ENCODE measurements at places on chromosomes 3 and 15. TPM values are rescaled to one million over a fixed set of nuclear protein-coding genes. Genes with fewer than 3 reads are reported as not detected.

CHMP2B gene
- 30.5 TPM for total RNA-seq

GRCh38 chr3:144879701-144880100, 908.1 kb downstream of the DIPK2A start:
- DNase-seq: no peak
- no peaks in the 10 kb centered on the region for H3K4me1 ChIP-seq
- H3K27me3 ChIP-seq: no peaks in the 10 kb centered on the region
- H3K36me3 ChIP-seq: no peaks in the 10 kb centered on the region

DNAH12 gene
- total RNA-seq: not detected

DNA sequence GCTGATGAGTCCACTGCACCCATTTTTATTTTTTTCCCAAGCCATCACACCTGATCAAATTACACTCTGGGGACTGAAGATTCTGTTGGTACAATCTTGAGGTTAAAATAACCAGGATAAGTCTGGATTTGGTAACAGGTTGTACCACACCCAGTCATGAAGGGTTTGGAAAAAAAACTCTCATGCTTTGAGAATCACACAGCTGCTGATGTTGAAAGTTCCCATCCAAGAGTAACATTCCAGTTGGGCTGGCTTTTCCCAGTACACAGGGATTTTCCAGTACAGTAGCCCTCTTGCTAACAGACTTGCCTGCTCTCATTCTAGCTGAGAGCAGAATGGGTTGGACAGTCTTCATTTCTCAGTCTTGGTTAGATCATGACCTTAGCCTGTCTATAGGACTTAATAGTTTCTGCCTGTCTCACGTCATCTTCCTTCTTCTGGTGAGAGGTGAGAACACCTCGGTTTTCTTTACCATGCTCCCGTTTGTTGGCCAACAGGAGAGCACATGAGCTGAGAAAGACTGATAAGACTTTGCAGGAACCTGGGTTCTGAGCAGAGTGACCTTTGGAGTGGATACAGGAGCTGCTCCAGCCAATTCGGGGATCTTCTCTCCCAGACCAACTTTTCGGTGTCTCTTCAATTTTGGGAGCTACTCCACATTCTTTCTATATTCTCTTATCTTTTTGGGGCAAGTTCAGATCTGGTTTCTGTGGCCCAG, 300.1 kb upstream of the LYSMD4 start:
- no peak for DNase-seq
- no peak overlapping the region for H3K4me3 ChIP-seq
- H3K36me3 ChIP-seq: peaks cover 10% of the 10 kb centered on the region
- H3K27me3 ChIP-seq: no peaks in the 10 kb centered on the region
- no peak overlapping the region for H3K27ac ChIP-seq
- no peaks in the 10 kb centered on the region for H3K4me1 ChIP-seq

CCNDBP1 gene
- total RNA-seq: 45.0 TPM

TM4SF4 gene
- total RNA-seq: not detected

- no peak for DNase-seq
- no peak overlapping the region for H3K4me3 ChIP-seq
- H3K27ac ChIP-seq: no peak overlapping the region
Observed at GRCh38 chr3:36496684-36497633, 116.7 kb downstream of the STAC start.

KCNAB1 gene
- not detected for total RNA-seq

GRCh38 chr15:69786136-69786701, 311.5 kb downstream of the TLE3 start:
- H3K27me3 ChIP-seq: peaks cover 52% of the 10 kb centered on the region
- peaks cover 1% of the 10 kb centered on the region for H3K36me3 ChIP-seq
- H3K27ac ChIP-seq: no peak overlapping the region
- H3K4me1 ChIP-seq: peaks cover 20% of the 10 kb centered on the region
- H3K4me3 ChIP-seq: no peak overlapping the region
- DNase-seq: no peak

DNA sequence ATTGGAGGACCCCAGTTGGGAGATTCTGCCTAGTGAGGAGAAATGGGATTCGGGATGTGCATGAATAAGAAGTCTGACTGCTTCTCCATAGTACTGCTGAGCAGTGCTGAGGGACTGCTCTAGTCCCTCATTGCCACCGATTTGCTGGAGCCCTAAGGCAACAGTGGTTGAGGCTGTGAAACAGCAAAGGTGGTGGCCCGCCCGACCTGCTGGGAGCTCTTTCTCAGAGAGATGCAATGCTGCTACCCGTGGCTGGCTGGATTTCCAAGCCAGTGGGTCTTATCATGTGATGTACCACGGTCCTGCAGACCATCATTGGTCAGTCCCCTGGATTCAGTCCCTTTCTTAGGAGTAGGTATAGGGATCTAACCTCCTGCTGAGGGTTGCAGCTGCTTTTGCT, 42.6 kb upstream of the GCSAM start:
- no peaks in the 10 kb centered on the region for H3K4me1 ChIP-seq
- peaks cover 4% of the 10 kb centered on the region for H3K27me3 ChIP-seq

IGSF11 gene
- not detected for total RNA-seq

C2CD4B gene
- total RNA-seq: not detected

CCK gene
- not detected for total RNA-seq

SPTSSB gene
- total RNA-seq: not detected

DNA sequence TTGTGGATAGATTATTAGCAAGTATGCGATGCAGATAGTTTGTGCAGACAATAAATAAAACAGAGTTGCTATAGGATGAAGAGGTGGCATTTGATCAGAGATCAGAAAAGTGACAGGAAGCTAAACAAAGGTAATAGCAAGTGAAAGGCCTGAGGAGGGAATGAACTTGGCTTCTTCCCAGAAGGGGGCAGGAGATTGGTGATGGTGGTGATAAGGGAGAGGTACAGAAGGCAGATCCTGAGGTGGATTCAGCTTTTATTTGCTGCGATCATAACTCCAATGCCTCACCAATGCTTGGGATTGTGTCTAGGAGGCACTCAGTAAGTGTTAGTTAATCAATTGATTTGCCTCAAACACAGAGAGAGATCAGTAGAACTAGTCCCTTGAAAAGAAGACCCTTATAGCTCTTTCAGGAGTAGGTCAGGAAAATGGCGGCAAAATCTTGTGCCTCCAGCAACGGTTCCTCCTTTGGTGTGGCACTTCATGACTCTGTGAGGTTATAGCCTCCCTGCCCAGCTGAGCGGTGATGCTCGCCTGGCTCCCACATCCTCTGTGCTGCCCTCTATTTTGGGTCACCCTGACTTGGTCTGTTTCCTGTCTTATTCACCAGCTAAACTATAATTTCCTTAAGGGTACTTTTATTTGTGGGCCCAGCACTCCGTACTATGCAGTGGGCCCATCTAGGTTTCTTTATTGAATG, 37.5 kb downstream of the TGFBR2 start:
- H3K4me3 ChIP-seq: peak overlapping the region; percentile 33
- no peaks in the 10 kb centered on the region for H3K27me3 ChIP-seq
- H3K36me3 ChIP-seq: peaks cover 63% of the 10 kb centered on the region
- H3K4me1 ChIP-seq: peaks cover 90% of the 10 kb centered on the region
- peak; percentile 73 for DNase-seq

CHRM5 gene
- not detected for total RNA-seq

- peaks cover 12% of the 10 kb centered on the region for H3K27me3 ChIP-seq
- no peak overlapping the region for H3K27ac ChIP-seq
- no peak overlapping the region for H3K4me3 ChIP-seq
- no peaks in the 10 kb centered on the region for H3K36me3 ChIP-seq
Observed at GRCh38 chr15:74217907-74218885, 15.6 kb upstream of the STRA6 start.

- no peaks in the 10 kb centered on the region for H3K4me1 ChIP-seq
- H3K27me3 ChIP-seq: no peaks in the 10 kb centered on the region
- peaks cover 7% of the 10 kb centered on the region for H3K36me3 ChIP-seq
- no peak for DNase-seq
- no peak overlapping the region for H3K4me3 ChIP-seq
Observed at GRCh38 chr3:194386648-194387047, 12.4 kb downstream of the GP5 start.

GRCh38 chr3:178436773-178437172, 99.5 kb upstream of the KCNMB2 start:
- DNase-seq: no peak
- no peaks in the 10 kb centered on the region for H3K4me1 ChIP-seq
- no peaks in the 10 kb centered on the region for H3K27me3 ChIP-seq
- H3K4me3 ChIP-seq: no peak overlapping the region
- H3K36me3 ChIP-seq: no peaks in the 10 kb centered on the region

- H3K4me3 ChIP-seq: no peak overlapping the region
- no peak for DNase-seq
- peaks cover 14% of the 10 kb centered on the region for H3K27me3 ChIP-seq
- no peak overlapping the region for H3K27ac ChIP-seq
Observed at GRCh38 chr3:33187368-33187634, 31.3 kb downstream of the SUSD5 start.

DNA sequence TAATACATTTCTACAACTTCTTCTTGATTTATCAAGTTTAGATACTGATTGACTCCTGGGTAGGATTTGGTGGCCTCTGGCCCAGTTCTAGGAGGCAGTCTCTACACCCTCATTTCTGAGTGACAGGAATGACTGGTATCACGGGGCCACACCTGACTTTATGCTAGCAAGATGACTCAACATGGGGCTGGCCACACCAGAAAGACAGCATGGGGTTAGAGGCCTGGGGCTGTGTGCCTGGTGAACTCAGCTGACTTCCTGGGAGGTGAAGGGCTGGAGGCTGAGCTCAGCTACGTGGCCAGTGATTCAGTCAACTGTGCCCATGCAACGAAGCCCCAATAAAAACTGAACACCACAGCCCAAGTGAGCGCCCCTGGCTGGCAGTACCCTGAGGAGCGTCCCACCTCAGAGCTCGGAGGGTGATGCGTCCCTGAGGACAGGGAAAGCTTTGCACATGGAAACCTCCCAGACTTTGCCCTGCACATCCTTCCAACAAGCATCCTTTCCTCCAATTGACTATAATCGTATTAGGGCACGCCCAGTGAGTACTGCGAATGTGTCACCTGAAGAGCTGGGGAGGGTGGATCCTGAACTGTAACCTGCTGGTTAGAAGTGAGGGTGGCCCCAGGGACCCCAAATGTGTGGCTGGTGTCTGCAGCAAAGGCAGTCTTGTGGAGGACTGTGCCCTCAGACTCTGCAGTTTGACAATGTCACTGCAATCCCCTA, 57.2 kb downstream of the NIPA2 start:
- no peak overlapping the region for H3K27ac ChIP-seq
- DNase-seq: peak; percentile 10
- H3K27me3 ChIP-seq: no peaks in the 10 kb centered on the region
- no peak overlapping the region for H3K4me3 ChIP-seq
- peaks cover 2% of the 10 kb centered on the region for H3K4me1 ChIP-seq
- H3K36me3 ChIP-seq: peaks cover 7% of the 10 kb centered on the region

DNA sequence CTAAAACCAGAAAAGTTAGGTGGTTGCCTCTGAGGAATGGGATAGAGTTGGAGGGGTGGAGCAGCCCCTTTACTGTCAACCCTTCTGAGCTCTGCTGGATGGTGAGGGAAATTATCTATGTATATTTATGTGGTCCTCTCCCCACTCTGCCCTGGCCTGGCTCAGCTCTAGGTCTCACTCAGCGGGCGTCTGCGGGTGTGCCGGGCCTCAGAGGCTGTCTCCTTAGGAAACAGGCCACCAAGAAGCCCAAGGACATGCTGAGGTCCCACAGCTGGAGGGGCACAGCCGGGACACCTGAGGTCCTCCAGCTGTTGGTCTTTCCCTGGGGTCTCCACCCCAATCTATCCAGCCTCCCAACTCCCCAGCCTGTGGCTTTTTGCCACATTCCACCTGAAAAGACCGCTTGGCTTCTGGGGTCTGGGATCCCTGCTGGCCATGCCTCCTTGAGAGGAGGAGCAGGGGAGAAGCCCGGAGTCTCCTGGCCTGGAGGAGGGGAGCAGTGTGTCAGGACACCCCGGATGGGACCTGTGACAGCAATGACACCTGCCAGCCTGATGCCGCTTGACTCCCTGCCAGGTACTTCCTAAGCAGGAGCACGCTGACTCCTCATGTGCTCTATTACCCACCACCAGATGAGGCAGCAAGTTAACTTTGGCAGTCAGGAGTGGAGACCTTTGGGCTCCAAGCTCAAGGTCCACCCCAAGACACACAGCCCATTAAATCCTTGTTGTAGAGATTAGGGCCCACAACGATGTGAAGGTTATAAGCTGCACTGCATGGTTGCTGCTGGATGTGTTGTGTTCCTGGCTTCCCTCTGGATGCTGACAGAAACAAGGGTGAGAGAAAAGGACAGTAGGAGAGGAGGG, at the start of gene SLC28A1:
Gene SLC28A1 (plus strand): TSS at position 747 of the 866 bp plus-strand sequence. CDS start 3,099 bp downstream, outside the sequence.
- H3K4me1 ChIP-seq: no peaks in the 10 kb centered on the region
- no peak within 1 kb of the TSS for H3K4me3 ChIP-seq
- H3K27me3 ChIP-seq: no peaks in the 10 kb centered on the region
- H3K36me3 ChIP-seq: no peaks in the 10 kb centered on the region

DNA sequence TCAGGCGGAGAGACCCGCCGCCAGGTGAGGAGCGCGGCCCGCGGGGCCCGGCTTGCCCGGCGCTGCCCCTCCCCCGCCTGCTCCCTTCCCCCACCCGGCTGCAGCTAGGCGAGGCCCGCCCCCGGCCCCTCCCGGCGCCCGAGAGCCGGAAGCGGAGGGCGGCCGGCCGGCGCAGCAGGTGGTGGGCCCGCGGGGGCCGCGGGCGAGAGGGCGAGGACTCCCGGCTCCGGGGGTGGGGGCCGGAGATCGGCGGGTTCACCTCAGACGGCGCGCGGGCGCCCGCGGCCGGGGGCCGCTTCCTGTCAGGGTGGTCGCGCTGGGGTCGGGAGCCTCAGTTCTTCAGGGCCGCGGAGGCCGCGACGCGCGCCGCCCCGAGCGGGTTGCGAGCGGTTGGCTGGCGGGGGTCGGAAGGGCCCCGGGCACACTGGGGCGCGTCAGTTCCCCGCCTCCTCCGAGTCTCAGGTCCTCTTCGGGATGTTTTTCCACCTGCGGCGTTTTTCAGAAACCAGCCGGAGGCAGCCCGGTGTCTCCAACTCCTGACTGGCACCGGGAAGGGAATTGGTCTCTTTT, 395 bp downstream of the ZFAND6 start:
- H3K27ac ChIP-seq: peak overlapping the region; percentile 88
- H3K36me3 ChIP-seq: no peaks in the 10 kb centered on the region
- no peaks in the 10 kb centered on the region for H3K27me3 ChIP-seq
- peak; percentile 82 for DNase-seq
- H3K4me3 ChIP-seq: peak overlapping the region; percentile 91

LINGO1 gene
- total RNA-seq: not detected

GRCh38 chr3:142977399-142977728, 13.9 kb upstream of the PAQR9 start:
- H3K27me3 ChIP-seq: peaks cover 19% of the 10 kb centered on the region
- no peak overlapping the region for H3K27ac ChIP-seq
- no peaks in the 10 kb centered on the region for H3K4me1 ChIP-seq
- no peak for DNase-seq
- H3K4me3 ChIP-seq: no peak overlapping the region

GRCh38 chr3:106860182-106860581, 517.1 kb upstream of the CCDC54 start:
- peaks cover 2% of the 10 kb centered on the region for H3K27me3 ChIP-seq
- H3K36me3 ChIP-seq: no peaks in the 10 kb centered on the region
- no peak overlapping the region for H3K27ac ChIP-seq
- no peak for DNase-seq

HDDC3 gene
- 44.3 TPM for total RNA-seq

- H3K4me3 ChIP-seq: no peak overlapping the region
- no peaks in the 10 kb centered on the region for H3K36me3 ChIP-seq
- no peaks in the 10 kb centered on the region for H3K4me1 ChIP-seq
- no peak overlapping the region for H3K27ac ChIP-seq
Observed at GRCh38 chr3:191020730-191021396, 158.4 kb upstream of the GMNC start.

GRCh38 chr3:50221411-50222168, 14.4 kb upstream of the GNAI2 start:
- peaks cover 5% of the 10 kb centered on the region for H3K4me1 ChIP-seq
- no peak overlapping the region for H3K4me3 ChIP-seq
- H3K36me3 ChIP-seq: no peaks in the 10 kb centered on the region
